ENCODE measurements at places on chromosomes 3 and 15.

DNA sequence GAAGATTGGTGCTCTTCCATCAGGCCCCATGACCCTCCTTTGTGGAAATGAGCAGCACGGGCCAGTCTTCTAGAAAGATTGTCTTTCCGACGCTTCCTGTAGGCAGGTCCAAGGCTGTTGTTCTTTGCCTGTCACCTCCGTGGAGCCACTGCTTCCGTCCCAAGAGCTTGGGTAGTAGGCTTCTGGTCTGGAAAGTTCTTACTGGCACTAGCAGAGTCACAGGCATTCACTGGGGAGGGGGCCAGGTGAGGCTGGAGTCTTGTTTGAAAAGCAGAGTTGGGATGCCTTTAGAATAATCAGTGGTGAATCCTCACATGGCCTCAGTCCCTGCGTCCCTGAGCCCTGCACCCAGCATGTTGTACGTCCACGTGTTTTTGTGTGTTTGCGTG lies 76.2 kb upstream of the ADPGK start:
- no peak for DNase-seq

DNA sequence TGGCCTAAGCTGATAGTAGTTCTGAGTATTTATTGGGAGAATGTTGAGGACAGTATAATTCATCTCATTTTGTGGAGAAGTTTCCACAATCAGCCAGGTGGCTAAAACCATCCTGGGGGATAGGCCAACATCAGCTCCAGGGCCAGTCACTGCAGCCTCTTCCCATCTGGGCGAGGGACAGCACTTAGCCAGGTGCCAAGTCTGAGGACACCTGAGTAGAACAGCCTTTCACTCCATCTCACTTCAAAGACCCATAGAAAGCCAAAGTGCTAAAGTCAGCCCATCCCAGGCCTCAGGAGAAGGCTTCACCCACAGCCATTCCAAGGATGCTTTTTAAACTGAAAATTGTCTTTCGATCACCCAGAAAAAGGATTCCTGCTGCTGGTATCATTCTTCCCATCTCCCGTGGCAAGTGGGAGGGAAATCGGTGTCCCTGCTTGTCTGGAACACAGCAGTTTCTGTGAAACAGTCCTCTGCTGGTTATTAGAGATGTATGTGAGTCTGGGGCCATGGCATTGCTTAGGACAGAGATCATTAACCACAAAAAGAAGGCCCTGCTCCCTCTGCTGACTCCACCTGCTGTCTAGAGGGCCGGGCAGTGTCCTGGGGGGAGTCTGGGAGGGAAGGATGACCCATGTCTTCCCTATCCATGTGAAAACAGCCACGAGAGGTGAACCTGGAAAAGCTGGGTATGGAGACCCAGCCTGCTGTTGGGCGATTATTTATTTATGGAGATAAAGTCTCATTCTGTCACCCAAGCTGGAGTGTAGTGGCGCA lies 9.6 kb downstream of the CALML4 start:
- DNase-seq, result no peak

GRCh38 chr15:61106044-61106834 lies 122.9 kb downstream of the RORA start:
- DNase-seq, result no peak

DNA sequence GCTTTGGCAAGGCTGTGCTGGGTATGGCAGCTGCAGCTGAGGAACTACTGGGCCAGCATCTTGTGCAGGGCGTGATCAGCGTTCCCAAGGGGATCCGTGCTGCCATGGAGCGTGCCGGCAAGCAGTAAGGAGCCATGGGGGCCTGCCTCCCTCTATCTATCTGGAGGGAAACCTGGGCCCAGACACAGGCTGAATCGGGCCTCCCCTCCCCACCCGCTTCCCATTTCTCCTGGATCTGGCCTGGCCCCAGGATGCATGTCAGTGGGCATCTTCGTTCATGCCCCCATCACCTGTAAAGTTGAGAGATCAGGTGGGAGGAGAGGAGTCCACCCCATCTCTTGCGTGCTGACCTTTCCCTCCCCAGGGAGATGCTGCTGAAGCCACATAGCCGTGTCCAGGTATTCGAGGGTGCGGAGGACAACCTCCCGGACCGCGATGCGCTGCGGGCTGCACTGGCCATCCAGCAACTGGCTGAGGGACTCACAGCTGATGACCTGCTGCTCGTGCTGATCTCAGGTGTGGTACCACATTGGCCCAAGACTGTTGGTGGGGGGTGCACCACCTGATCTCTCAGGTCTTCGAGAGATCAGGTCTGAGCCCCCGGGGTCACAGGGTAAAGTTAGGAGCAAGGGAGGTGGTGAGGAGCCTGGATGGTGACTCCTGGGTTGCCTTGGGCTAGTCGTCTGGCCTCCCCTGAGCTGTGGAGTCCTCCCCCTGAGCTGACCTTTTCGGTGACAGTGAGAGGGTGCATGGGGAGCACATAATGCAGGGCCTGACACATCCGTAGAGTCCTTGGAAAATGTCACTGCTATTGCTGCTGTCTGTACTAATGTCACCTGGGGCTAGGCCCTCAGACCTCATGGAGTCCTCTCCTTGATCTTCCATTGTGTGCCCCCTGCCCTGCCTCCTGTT lies 3.2 kb downstream of the GLYCTK start:
- no peak for DNase-seq

GRCh38 chr3:11391174-11391879 lies 119.1 kb downstream of the ATG7 start:
- DNase-seq, result no peak

DNA sequence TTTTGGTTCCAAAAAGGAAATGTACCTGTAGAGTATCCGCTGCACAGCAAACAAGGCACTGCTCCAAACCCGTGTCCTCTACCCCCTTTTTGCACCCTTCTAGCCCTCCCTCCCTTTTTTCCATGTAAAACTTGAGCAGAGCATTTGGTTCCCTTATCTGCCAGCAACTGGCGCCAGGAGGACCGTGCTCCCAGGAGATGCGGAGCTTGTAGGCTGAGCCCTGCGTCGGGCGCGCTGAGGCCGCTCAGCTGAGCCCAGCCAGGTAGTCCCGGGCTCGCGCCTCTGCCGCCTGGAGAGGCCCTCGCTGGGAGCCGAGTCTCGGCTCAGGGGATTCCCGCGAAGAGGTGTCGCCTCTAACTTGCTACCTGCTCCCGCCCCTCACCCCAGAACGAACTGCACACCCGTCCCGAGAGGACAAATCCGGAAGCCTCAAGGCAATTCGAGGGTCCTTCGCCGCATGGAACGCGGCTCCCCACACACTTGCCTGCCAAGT lies 575 bp downstream of the TRPM7 start:
- peak; percentile 72 for DNase-seq

DNA sequence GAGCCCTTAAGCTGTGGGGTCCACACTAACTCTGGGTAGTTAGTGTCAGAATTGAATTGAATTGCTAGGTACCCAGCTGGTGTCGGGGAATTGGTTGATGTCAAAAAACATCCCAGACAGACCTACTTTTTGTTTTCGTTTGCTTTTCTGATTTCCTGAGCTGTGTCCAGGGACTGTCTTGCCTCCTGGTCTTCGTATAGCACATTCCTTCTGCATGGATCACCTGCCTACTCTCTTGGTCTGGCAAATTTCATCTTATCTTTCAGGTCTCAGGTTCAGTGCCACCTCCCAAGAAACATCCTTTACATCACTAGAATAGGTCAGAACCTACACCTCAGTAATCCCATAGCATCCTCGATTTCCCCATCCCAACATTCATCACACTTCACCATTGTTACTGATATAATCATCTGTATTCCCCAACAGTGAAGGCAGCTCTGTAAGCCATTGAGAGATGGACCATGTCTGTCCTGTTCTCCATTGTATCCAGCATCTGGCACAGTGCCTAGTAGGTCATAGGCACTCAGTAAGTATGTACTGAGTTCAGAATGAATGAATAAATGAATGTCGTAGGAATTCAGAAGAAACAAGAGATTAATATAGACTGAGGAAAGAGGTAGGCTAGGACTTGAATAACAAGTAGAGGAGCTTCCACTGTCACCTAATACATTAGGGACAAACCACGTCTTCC lies 81.2 kb downstream of the ANP32A start:
- DNase-seq, result no peak

GRCh38 chr3:11349446-11349845 lies 77.2 kb downstream of the ATG7 start:
- DNase-seq, result no peak

DNA sequence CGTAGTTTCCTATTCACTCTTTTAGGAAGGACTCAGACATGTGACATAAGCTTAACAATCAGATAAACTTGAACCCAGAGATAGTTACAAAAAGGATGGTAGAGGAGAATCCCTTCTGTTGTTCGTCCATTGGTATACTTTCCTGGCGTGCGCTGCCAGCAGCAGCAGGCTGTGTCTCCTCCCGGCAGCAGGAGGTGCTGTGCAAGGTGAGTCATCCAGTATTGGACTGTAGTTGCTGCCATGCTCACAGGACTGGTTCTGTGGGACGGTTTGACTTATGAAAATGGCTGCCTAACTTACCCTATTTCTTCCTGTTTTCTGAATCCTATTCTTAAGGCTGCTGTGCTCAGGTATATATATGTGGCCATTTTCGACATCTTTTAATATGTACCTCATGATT lies 253.4 kb upstream of the LRRC3B start:
- DNase-seq, result no peak

- DNase-seq, result no peak
Observed at GRCh38 chr3:150599611-150600297, 3.4 kb upstream of the SELENOT start.

DNA sequence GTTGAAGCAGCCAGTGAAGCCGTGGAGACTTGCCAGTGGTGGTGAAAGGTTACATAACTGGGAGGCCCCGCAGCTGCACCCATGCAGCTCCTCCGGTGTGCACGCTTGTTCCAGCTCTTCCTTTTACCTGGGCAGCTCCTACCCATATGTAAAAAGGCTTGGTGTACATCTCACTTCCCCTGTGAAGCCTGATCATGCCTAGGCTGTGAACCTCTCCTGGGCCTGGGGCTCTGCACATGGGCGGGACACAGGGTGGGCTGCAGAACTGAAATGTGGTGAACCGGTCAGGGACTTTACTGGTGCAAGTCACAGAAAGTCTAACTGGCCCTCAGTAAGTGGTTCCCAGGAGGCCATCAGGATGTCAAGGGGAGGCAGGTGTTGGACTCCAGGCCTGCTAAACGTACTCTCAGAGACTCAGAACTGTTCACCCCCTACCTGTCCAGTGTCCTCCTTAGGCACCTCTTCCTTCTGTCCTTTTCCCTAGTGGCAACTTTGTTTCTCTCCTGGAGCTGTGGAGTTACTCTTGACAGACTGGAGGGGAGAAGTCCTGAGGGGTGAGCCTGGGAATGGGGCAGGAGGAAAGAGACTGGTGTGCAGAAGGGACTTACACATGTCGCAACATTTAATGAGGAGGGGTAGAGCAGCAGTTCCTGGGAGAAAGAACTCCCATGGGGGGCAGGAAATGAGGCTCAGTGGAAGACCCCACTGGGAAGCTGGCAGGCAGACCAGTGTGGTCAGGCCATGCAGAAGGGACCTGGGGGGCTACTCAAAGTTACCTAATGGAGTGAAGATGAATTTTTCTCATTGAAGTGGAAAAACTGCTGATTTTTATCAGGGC lies 148.1 kb downstream of the EEFSEC start:
- DNase-seq, result no peak

GRCh38 chr3:58474967-58475578 lies 16.8 kb upstream of the KCTD6 start:
- no peak for DNase-seq

- DNase-seq, result no peak
Observed at GRCh38 chr15:41490355-41490754, 3.3 kb upstream of the ITPKA start.

GRCh38 chr3:148229107-148229506 lies 468.6 kb upstream of the AGTR1 start:
- DNase-seq, result no peak

DNA sequence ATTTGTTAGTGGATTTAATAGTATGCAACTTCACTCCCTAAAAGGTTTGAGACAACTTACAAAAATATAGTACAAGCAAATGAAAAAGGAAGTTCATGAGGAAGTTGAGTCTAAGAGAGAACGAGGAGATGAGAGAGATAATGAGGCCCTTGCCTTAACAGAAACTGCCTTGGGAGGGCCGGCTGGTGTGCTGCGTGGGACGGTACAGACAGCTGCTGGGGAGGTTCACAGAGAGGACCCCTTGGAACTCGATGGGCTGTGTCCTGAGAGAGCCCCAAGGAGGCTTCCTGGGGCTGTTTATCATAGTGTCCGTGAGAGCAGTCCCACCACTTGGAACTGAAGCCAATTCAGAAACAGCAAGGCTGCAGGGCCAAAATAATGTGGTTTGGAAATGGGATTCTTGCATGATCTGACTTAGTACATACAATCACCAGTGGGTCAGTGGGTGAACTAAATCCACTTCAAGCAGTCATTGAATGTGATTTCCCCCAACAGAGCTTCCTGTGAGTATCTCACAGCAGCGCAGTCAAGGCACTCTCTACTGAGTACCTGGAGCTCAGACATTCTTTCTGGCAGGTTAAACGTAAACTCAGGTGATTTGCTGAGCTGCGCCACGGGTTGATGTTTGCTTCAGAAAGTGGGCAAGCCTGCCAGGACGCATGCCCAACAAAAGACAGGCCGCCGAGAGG lies 90.8 kb downstream of the CRTC3 start:
- DNase-seq, result peak; percentile 15

DNA sequence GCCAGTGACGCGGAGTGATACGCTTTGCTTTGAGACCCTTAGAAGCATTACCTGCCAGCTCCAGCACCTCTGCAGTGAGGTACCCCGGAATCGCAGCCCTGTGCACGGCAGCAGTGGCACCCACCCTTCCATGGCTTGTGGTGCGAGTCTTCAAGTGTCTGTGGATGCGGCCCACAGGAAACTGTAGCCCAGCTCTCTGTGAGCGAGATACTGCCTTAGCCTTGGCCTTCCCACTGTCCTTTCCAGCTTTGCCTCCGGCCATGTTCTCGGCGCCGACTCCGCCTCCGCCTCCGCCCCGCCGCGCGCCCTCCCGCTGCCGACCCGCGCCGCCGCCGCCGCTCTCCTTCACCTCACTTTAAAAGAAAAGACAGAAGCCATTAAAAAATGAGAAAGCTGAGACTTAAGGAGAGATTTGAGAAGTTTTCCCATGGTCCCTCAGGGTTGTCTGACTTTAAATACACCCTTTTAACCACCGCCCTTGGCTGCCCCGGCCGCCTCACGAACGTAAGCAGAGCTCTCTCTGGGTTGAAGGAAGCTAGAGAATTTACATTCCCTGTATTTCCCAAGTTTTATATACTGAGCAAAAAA lies 78.5 kb upstream of the FAM174B start:
- DNase-seq, result no peak

DNA sequence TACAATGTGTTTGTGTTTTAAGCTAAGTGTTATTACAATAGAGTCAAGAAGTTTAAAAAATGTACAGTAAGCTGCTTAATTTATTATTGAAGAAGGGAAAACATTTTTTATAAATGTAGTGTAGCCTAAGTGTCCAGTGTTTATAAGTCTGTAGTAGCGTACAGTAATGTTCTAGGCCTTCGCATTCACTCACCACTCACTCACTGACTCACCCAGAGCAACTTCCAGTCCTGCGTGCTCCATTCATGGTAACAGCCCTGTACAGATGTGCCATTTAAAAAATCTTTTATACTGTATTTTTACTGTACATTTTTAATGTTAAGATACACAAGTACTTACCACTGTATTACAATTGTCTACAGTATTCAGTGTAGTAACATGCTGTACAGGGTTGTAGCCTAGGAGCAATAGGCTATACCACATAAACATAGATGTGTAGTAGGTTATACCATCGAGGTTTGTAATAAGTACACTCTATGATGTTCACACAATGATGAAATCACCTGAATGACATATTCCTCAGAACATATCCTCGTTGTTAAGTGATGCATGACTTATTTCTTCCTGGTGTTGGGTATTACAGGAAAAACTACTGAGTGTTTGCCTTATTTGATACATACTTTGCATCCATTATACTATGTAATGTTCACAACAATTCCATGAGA lies 156.6 kb upstream of the NUDT16 start:
- no peak for DNase-seq

GRCh38 chr3:16392065-16392464 lies 121.4 kb downstream of the RFTN1 start:
- no peak for DNase-seq
